ENCODE measurements at places on chromosomes 7 and 10. TPM values are rescaled to one million over a fixed set of nuclear protein-coding genes. Genes with fewer than 3 reads are reported as not detected.
A peak's percentile ranks its signal among the peaks of the same experiment; 100 is the strongest.

- DNase-seq, result peak; percentile 81
Observed at GRCh38 chr7:123154231-123154860, 45.4 kb downstream of the SLC13A1 start.

DNA sequence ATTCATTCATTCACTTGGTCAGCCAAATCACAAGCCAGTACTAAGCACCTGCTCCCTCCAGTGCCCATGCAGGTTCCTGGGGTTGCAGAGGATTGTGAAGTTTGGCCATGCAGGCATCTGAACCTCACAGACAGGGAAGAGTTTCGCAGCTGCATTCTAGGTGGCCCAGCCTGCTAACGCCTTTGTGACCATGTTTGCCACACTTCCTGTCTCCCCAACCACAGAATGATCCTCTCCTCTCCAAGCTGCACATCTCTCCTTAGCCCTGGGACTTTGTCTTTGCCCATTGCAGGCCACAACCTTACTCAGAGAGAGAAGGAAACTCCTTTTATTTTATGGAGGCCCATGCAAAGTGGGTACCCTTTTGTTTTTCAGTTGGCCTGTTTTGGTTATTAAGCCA, 31.8 kb downstream of the EPDR1 start:
- DNase-seq, result no peak

CLCN1 gene
- not detected for total RNA-seq

DNA sequence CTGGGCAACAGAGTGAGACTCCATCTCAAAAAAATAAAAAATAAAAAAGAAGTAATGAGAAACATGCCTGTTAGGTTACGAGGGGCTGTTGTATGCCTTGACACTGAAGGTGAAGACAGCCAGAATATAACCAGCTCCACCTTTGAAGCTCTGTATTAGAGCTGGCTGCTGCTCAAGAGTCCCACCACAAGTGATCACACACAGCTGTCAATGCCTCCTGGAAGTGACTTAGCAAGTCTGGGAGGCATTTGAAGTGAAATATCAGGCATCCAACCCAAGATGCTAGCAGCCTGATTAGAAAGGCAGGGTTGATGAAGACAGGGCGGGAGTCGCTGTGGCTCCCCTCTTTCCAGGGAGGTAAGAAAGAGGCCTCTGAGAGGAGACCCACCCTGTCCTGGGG, 34.1 kb upstream of the INPP5F start:
- no peak for DNase-seq

GRCh38 chr7:2471022-2471329, 5.2 kb downstream of the GRIFIN start:
- DNase-seq, result no peak

DNA sequence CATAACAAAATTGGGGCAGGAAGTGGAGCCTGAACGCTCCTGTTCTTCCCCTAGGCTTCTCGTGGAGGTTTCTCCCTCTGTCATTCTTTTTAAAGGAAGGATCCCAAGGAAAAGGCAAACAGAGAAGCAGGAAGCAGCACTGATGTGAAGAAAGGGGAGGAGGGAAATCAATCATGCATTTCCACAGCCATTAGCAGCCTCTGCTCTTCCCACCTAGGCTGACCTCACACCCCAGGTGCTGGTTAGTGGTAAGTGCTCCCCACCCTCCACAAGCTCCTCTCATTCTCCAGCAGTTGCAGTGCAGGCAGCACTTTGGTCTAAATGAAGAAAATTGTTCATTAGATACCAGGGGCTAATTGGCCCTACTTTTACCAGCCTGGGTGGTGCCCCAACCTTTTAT, 2.6 kb downstream of the CRHR2 start:
- no peak for DNase-seq

SFRP4 gene
- not detected for total RNA-seq

- DNase-seq, result no peak
Observed at GRCh38 chr7:153440715-153441114, 611.5 kb upstream of the DPP6 start.

DNA sequence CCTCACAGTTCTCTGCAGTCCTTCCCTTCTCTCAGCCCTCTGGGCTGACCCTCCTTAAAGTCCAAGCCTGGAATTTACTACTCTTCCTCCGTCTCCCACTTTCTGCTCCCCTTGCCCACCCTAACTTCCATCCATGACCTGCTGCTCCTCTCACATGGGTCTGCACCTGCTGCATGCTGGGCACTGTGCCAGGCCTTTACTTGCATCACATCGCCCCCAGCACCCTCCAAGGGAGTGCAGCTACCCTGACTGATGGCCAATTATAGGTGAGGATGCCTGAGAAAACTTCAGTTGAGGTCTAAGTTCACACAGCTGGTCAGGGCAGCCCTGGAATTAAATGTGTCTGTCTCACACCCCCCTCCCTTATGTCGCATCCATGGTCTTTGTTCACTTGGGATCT, 53.6 kb upstream of the ZPBP start:
- no peak for DNase-seq

DNA sequence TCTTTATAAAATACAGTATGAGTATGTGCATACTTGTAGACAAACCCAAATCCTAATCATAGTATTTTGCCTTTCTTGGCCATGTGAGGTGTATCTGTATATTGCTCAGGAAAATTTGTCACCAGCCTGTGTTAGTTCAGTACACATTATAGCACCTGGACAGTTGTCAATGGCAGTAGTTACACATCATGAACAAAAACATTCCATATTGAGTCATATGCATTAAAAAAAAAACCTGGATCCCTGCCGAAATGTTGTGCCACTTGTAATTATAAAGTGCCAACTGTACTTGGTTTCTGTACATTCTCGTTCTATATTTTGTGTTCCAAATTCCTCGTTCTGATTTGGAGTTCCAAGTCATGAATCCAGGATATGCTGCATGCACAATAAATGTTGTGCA, 410.4 kb downstream of the INHBA start:
- no peak for DNase-seq

GRCh38 chr7:121126801-121127534, 138.5 kb downstream of the CPED1 start:
- no peak for DNase-seq

GRCh38 chr7:77917500-77918262, 119.1 kb downstream of the PHTF2 start:
- DNase-seq, result no peak

NUDCD3 gene
- 35.4 TPM for total RNA-seq

- no peak for DNase-seq
Observed at GRCh38 chr10:70579234-70580002, 23.1 kb downstream of the PRF1 start.

GRCh38 chr7:85156661-85157208, 30.1 kb downstream of the SEMA3D start:
- no peak for DNase-seq

LIPN gene
- not detected for total RNA-seq

- DNase-seq, result no peak
Observed at GRCh38 chr7:90816511-90817142, 220.5 kb downstream of the CDK14 start.

GRCh38 chr7:153934629-153935028, 117.6 kb upstream of the DPP6 start:
- no peak for DNase-seq

MAGI2 gene
- total RNA-seq, result 4.2 TPM

PON3 gene
- not detected for total RNA-seq

- peak; percentile 79 for DNase-seq
Observed at GRCh38 chr7:27182861-27183681, 2.0 kb downstream of the HOXA11 start.

DNA sequence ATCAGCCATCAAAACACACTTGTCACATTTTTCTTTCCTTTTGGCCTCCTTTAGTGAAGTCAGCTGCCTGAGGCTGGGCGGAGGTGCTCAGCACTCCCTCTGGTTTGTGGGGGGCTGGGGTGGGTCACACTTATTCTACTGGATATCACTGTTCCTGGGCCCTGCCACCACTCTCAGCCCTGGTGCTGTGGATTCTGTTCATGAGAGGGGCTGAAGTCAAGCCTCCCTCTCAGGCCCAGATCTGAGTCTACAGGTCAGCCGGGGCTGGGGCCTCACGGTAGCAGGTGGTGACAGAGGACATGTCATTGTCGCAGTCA, 180.8 kb upstream of the TNS3 start:
- no peak for DNase-seq

CYP2C19 gene
- not detected for total RNA-seq

GRCh38 chr10:119723624-119724023, 2.2 kb upstream of the INPP5F start:
- peak; percentile 6 for DNase-seq

DNA sequence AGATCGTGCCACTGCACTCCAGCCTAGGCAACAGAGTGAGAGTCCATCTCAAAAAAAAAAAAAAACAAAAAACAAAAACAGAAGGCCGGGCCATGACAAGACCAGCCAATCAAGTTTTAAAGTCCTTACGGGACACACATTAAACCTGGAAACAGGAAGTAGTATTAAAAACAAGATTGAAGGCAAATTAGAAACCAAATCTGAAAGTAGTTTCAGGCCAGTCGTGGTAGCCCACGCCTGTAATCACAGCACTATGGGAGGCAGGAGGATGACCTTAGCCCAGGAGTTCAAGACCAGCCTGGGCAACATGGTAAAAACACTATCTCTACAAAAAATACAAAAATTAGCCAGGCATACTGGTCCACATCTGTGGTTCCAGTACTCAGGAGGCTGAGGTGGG, 18.1 kb downstream of the PSAP start:
- no peak for DNase-seq

GRCh38 chr10:63681993-63682697, 160.9 kb downstream of the REEP3 start:
- DNase-seq, result no peak

GSDME gene
- total RNA-seq, result 12.8 TPM

DNA sequence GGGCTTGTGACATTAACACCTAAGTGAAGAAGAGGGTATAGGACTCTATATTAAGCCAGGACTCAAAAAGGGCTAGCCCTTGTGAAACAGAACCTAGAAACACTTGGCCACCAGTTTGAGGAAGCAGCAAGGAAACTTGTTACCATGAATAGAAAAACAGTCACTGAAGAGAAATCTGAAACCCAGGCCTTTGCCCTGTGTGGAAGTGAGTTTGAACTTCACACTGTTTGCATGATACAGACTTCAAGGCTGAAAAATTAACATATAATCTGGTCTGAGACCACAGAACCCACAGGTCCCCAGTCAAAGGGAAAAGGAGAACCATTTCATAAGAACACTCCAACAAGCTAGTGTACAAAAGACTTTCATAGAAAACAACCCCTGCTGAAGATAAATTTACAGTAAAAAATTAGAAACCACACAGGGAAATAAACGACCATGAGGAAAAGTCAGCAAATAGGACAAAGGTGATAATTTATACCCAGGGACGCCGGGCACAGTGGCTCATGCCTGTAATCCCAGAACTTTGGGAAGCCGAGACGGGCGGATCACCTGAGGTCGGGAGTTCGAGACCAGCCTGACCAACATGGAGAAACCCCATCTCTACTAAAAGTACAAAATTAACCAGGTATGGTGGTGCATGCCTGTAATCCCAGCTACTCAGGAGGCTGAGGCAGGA, 76.1 kb downstream of the SKIDA1 start:
- no peak for DNase-seq

TUBAL3 gene
- not detected for total RNA-seq

- no peak for DNase-seq
Observed at GRCh38 chr7:68038621-68039314, 1042.1 kb downstream of the TYW1 start.

ERVW-1 gene
- total RNA-seq, result not detected

LRIT1 gene
- total RNA-seq, result not detected

TMEM229A gene
- total RNA-seq, result 0.06 TPM

- DNase-seq, result no peak
Observed at GRCh38 chr10:73206385-73206784, 38.5 kb downstream of the FAM149B1 start.
